Fibroblast of the aortic adventitia (primary cell): ENCODE measurements at places on chromosomes 3 and 15.

- DNase-seq = no peak
These were observed 642.3 kb downstream of the ROBO1 start for GRCh38 chr3:79125313-79125984.

DNA sequence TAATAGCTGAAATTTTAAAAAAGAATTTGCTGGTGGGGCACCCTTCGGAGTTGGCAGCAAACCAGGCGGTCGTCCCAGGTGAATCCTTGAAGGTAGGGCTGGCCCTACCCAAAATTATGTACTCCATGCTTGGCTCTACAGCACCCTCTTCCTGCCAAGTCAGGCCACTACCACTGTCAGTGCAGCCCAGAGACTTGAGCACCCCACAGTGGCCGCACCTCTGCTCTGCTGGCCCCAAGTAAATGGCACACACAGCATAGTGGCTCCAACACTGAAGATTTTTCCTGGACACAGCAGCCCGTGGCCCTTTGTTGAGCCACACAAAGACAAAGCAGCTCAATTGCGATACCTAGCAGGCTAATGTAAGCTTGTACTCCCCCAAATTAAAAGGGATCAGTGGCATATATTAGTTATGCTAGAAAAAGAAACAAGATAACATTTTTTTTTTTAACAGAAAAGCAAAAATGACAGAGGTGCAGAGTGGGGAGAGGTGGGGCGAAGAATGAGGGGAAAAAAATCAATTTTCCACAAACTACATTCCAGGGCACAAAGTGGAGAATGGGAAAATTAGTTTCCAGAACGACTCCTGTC is 250.5 kb downstream of the UACA start:
- peak; percentile 44 for DNase-seq

DNA sequence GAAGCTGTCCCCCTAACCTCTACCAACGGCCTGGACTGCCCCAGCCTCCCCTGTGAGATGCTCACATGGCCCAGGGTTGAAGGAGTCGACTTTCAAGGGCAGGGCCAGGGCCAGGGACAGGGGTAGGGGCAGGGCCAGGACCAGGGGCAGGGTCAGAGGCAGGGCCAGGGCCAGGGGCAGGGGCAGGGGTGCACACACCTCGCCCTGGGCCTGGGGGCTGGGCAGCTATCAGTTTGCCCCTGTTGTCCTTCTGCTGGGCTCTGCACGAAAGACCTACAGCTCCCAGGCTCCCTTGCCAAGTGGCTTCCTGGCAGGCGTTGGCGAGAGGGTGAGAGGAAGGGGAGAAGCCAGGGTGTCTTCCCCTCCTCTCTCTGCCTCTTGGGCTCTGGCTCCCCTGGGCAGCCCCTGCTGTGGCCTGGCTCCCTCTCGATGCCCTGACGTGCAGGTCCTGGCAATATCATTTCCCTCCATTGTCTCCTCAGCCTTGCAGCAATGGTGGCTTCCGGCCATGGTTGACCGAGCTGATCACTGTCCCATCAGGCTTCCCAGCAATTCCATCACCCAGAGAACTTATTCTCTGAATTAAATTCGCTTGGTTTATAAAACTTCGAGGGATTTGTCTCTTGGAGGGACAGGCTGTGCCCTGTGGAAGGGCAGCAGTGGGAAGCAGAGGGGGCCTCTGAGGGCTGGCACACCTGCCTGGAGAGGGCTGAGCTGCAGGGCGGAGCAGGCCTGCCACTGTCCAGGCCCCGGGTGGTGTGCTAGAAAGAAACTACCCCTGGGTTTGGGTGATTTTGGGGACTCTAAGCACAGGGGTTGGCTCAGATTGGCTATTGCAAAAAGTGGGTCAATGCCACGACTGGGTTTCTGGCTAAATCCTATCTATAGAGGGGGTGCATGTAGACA is 13.9 kb downstream of the PRR23E start:
- no peak for DNase-seq

DNA sequence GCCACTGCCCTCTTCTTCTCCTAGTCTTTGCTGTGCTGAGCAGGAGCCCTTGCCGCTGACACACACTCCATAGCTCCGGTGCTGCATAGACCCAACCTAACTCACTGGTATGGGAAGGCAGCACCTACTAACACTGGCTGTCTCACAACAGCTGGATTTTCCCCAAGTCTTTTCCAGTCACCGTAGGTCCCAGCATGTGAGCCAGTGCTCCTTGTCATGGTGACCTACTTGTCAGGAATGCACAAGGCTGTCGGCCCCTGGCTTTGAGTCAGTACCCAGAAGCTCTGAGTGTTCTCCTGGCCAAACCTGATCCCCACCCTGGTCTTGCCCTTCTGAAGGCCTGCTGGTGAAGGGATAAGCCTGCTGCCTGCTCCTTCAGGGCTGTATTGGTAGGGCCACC is 25.7 kb downstream of the AMOTL2 start:
- DNase-seq = peak; percentile 65

DNA sequence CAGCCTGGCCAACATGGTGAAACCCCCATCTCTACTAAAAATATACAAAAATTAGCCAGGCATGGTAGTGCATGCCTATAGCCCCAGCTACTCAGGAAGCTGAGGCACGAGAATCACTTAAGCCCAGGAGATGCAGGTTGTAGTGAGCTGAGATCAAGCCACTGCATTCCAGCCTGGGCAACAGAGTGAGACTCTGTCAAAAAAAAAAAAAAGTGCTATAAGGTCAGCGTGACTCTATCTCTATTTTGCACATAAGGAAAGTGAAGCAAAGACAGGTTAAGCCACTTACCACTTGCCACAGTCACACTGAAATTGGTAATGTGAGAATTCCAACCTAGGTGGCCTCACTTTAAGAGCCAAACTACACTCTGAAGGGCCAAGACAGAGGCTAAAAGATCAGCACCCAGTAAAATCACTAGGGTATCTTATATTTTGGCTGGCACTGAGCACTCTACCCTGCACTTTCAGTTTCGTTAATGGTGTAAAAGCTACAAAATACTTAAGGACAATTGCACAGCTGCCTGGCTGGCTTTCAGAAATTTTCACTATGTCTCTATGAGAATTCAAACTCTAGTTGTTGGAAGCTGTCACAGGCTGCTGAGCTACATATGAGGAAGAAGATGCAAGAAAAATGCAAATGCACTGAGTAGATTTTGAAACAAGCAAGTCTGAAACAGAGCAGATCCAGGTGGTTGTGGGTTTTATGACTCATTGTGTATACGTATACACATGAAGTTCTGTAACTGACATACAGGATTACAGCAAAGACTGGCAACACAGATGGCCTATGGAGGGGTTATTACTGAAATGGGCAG is 32.7 kb downstream of the TRANK1 start:
- DNase-seq = peak; percentile 82

GRCh38 chr15:79943820-79944219 is 27.2 kb downstream of the BCL2A1 start:
- DNase-seq = peak; percentile 10

DNA sequence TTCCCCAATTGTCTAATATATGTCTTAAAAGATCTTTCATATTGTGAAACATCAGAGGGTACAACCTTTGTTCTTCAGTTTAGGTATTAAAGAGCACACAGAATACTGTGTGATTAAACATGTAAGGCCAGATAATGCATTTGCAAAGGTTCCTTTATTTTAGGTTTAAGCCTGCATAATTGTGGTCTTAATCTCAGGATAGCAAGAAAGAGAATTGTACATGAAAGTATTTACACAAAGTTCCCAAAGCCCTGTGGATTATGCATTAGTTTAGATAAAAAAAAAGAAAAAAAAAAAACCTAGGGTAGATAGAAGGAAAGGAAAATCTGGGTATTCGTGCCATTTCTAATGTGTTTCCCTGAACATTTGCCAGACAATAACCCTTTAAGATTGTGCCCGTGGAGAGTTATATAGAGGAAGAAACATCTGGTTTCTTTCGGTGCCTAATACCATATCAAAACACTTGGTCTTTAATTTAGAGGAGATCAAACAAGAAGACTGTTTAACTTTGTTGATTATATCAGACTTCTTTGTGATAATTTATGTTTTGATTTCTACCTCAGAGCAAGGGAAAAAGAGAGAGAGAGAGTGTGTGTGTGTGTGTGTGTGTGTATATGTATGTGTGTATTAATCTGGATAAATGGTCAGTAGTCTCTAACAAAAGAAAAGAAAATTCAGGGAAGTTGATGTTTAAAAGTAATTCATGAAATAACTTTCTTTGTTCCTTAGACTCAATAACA is 139.6 kb upstream of the CGNL1 start:
- peak; percentile 36 for DNase-seq

DNA sequence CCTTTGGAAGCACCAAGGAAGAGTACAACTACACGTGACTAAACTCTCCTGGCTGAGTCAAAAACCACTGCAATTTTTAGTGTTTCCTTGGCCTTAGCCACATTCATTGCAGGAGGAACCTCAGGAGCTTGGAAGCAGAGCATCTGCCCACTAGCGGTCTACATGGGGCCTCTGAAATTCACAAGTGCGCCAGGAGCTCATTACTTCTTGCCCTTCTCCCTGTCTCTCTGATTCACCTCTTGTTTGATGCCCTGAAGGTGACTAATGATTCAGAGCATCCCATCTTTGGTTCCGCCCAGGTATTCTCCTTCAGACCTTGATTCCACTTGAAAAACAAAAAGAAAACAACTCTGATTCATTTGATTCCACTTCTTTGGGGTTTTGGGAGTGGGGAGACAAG is 201.1 kb upstream of the LPP start:
- DNase-seq = no peak

DNA sequence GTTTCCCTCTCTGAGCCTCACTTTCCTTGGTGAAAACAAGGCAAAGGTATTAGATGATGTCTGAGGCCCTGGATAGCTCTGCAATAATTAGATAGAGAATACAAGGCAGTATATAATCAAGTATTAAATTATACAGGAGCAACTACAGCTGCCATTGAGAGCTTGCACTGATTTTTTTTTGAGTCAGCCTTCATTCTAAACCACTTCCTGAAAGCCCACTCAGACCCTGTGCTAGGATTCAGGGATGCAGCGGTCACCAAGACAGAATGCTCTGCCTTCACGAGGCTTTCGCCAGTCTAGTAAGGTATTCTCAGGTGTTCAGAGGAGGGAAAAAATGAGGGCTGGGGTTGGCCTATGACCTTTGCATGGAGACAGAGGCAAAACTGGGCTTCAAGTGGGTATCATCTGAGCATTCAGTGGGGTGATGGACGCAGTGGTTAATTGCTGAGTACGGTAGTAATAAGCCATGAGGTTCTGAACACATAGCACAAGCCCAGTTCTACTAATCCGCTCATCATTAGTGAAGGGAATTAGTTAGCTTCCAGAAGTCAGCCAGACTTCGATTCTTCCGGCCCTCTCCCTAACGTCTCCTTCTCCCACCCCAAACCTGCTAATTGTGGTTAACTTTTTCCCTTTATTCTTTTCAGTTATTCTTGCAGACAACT is 3.6 kb downstream of the VGLL4 start:
- no peak for DNase-seq

GRCh38 chr3:120348065-120348990 is 826 bp downstream of the LRRC58 start:
- peak; percentile 35 for DNase-seq

GRCh38 chr3:31733234-31733667 is 200.5 kb downstream of the STT3B start:
- DNase-seq = peak; percentile 8

GRCh38 chr3:197953881-197954280 is 3.9 kb downstream of the RPL35A start:
- DNase-seq = peak; percentile 81

DNA sequence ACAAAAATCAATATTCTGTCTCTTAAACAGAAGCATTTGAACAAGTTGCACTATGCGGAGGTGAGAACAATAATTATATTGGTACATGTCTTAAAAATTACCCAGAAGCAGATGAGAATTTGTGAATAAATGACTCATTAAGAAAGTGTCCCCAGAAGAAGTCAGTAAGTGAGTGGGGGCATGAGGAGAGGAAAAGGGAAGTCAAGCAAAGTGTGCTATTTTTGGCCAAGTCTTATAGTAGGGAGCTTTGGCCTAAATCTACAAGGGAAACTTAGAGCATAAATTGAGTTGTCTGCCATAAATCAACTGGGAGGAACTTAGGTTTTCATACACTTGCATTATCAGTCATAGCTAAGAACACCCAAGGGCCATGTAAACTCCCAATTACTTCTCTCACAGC is 86.9 kb upstream of the SATB1 start:
- DNase-seq = no peak

DNA sequence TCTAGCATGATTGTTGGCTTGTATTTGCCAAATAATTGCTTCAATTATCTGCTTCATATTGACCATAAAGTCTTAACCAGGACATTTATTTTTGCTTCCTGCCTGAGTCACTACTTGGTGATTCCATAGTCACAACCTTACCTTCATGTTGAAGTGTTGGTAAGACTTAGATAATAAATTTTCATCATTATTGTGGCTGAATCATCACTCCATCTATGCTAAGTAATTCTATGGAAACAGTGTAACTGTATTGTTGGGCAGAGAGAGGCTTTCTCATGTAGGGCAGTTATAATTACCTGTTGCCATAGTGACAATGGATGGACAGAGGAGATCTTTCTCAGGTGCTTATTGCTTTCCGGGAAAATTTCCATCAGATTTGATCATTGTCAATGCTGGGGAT is 330.7 kb upstream of the LRRC3B start:
- no peak for DNase-seq

DNA sequence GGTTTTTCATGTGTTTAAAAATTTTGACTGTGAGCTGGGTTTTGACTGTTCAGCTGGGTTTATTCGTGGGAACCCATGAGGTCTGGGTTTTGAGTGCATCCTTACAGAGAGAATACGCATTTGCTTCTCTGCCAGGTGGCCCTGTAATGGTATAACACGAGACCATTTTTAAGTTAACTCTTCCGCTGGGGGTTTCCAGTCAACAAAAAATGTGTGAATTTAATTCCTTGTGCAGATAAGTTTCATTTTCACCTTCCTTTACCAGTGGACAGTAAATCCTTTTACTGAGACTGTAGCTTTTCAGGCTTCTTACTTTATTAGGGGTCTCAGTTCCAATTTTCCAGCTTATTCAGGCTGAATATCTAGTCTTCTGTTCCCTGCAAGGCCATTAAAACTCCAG is 149.6 kb downstream of the OPA1 start:
- no peak for DNase-seq

GRCh38 chr15:59444081-59444835 is 6.3 kb downstream of the FAM81A start:
- DNase-seq = no peak

- DNase-seq = no peak
These were observed 61.7 kb upstream of the KCNMB2 start for GRCh38 chr3:178474526-178474925.

DNA sequence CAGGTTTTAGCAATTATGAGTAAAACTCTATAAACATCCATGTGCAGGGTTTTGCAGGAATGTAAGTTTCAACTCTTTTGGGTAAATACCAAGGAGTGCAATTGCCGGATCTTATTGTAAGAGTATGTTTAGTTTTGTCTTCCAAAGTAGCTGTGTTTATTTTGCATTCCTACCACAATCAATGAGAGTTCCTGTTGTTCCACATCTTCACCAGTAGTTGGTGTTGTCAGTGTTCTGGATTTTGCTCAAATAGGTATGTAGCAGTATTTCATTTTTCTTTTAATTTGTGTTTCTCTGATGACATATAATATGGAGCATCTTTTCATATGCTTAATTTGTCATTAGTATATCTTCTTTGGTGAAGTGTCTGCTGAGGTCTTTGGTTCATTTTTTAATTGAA is 185.1 kb upstream of the GALNT15 start:
- DNase-seq = no peak
